ENCODE measurements at places on chromosomes 4 and X.

DNA sequence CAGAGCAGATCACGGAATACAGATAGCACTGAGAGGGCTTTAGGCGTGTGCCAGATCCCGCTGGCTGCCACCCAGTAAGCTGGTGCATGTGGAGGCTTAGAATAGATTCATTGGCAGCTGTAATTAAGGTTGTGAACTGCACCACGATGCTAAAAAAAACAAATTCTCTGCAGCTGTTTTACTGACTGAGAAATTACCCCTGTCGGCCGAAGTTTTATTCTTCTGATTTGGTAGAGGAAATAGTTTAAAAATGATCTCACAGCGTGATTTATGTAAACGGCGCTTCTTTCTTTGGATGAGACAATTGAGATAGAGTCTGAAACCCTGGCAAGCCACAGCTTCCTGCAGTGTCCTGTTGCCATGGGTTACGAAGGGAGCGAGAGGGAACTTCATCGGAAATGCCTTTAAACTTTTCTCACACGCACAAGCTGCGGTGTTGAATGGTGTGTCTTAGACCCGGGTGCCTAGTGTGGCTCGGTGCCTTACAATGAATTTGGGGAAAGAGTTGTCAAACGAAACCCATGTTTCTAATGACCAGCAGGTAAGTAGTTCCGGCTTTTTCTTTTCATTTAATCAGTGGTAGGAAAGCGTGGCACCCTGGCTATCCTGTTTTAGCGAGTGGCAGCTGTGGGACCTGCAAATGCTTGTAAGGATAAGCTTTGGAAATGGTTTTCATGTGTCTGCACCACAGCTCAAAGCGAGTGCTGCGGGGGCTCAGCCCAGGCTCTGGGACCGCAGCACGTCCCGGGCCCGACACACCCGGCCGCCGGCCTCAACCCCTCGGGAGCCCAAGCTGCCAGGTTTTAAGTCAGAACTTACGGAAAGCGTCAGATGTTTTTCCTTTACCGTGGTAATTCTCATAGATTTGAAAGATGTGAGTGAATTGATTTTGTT, 71.7 kb upstream of the HGFAC start:
- no peak for DNase-seq

DNA sequence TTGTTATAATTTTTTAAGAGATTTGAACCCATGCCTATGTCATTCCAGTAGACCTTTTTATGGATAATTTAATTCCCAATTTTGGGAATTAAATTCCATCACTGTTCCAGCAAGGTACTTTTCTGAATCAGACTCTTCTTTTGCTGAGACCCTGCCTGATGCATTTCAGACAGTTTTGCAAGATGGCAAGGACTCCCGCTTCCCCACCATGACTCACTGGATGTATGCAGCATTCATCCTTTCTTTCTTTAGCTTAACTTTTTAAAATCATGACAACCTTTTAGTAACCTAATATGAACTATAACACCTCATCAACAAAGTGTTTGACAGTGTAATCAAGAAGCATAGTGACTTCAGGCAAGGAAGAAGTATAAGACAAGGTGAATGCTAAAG, 178.1 kb upstream of the LEF1 start:
- DNase-seq, result no peak

DNA sequence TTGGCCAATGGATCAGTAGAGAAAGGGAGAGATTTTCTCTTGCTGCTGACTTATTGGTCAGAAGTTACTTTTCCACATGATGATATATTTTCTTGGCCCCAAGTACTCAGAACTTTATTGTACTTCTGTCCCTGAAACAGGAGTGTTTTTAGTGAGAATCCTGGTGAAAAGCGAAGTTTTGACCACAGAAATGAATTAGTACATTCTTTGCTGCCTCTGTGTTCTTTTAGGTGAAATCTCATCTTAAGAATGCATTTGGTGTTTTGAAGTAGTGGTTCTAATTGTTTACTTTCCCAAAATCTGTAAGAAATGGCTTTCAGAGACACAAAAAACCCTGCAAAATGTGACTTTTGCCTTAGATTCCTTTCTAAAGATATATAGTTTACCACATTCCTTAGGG, 240.4 kb downstream of the FRMPD4 start:
- DNase-seq, result no peak

- no peak for DNase-seq
These were observed 34.5 kb downstream of the HTT-AS start for GRCh38 chr4:3039706-3040366.

DNA sequence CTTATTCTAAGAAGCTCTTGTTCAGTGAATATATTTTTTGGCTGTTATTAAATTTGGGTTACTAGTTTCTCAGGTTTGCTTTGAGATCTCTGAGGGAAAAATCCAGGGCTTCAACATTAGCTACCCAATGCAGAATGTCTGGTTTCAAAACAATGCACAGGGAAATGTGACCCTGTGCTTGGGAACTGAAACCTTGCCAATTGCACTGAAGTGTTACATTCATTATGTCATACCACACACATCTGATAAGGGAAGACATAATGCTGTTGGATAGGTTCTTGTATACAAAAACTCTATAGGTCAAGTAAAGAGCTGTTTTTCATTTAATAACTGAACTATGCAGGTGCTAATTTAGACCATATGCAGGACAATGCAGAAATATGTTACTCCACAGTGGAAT, 345.3 kb upstream of the BMP3 start:
- no peak for DNase-seq

GRCh38 chr4:114082348-114082747, 102.9 kb upstream of the ARSJ start:
- no peak for DNase-seq

DNA sequence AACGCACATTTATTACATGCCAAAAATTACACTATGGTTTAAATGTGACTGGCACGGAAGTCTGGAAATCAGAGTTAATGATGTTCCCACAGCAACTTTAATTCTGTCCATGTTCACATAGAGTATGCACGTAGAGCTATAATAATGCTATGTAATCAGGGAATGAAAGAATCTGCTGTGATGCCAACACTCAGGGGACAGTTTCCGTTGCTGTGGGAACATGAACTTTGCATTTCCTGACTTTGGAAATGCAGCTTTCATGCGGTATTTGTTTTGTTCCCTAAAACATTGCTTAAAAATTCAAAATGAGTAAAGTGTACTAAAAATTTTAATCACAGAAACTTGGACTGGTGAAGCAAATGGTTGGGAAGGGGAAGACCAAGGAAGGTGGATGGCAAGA, 65.7 kb downstream of the MAGEA1 start:
- no peak for DNase-seq

DNA sequence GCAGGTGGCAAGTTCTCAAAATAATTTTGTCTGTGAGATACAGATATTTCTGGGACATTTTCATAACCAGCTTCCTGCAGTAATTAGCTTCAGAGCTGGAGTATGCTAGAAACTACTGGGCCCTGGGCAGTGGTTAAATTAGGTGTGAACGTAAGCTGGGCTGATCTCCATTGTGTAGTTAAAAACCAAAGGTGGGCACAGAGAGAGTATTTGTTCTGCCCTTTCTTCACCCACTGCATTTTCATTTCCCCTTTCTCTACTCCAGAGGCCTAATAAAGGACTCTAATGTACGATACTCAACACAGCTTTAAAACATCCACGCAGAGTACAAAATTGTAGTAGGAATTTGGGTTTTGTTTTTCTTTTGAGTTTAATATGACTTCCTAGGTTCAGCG, 252.7 kb downstream of the SPRY1 start:
- no peak for DNase-seq

DNA sequence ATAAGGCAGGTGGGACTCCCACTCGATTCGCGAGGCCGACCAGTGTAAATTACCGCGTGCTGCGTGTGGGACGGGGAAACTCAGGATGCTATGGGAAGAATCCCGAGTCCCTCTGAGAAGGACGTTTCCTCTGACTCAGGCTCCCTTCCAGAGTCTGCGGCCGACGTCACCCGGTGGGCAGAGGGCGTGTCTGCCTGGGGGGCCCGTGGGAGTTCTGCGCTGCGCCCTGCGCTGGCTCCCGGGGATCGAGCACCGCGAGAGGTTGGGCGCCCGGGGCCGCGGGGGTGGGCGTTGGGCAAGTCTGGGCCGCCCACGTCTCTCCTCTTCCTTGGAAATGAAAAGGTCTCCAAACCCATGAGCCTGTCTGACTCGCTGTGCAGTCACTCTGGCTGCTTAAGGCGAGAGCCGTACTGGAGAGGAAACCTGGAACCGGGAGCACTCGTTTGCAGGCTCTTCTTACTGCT, 568 bp downstream of the NIPAL1 start:
- no peak for DNase-seq

- no peak for DNase-seq
These were observed 62.1 kb upstream of the SCOC start for GRCh38 chr4:140311257-140311835.

DNA sequence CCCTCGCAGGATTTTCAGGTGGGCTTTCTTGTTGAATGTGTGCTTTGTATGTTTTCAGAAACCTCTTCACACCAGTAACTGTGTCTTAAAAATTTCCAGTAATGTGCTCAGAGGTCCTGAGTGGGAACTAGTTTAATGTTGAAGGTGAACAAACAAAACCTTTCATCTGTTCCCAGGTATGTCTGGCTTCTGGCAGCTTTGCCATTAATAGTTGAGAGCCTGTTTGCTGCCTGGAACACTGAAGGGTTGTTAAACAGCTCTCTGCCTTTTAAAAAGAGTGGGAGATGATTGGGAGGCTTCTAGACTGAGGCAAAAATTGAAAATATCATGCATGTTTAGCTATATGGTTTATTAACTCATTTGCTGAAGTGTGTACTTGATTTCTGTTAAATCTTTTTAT, 161.2 kb upstream of the AGTR2 start:
- DNase-seq, result no peak

- no peak for DNase-seq
These were observed 57.5 kb upstream of the SORCS2 start for GRCh38 chr4:7134737-7135388.

- DNase-seq, result no peak
These were observed 159.2 kb upstream of the FAM241A start for GRCh38 chr4:111986095-111986494.

DNA sequence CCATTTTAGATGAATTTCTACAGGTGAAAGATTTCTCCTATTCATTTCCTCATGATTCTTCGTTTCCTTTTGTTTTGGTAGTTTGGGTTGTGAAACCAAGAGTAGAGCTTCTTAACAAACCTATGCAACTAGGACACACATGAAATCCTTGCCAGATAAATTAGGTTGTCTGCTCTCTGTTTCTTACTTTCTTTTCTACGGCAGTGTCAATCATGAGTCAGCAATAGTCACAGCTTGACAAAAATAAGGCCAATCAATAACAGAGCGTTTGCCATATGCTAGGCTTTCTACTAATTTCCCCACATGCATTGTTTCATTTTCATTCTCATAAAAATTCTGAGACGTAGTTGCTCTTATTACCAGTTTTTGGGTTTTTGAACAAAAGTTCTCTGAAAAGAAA, 20.3 kb downstream of the CLRN2 start:
- DNase-seq, result no peak

DNA sequence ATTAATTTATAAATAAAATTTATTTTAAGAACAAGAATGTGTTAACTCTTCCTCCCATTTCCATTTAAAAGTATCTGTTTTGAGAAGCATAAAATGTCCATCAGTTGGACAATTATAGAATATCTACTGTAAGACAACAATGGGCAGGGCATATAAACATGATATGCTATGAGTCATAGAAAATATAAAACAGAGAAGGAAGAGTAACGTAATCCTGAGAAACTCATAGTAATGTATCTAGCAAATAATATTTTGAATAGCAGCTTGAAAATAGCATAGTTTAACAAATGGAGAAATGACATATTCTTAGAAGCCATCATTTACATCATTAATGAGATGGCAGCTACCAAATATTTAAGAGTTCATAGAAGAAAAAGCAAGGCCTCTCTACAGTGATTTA, 820.3 kb upstream of the PCDH10 start:
- DNase-seq, result no peak

DNA sequence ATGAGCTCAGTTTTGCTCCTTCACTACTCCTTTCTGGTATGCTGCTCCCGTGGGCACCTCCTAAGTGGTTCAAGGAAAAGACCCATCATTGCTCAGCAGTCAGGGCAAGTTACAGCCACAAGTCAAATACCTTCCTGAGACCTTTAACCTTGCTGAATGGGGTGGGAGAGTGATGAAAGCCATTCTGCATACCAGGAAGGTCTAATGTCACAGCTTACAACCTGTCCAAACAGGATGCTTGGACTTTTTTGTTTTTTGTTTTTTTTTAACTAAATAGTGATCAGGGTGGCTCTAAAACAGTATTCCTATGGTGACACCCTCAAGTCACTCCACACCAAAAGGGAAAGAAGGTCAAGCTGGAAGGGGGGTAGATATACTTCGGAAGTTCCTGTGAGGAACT, 93.1 kb downstream of the GPC3 start:
- no peak for DNase-seq

DNA sequence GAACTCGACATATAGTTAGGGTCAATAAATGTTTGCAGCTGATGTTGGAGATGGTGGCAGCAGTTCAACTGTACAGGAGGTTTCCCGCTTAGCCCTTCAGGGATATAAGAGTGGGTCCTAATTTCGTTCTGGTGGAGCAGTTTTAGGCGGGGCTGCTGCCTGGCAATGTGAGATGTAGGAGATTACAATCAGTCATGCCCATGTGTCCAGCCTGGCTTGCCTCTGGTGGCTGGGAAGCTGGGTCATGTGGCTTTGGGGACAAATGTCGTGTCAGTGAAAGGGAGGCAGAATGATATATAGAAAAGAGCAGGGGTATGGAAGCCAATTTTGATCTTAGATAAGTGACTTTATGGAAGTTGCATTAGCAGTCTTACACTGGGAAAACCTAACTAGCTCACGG, 129.4 kb downstream of the CLCN4 start:
- DNase-seq, result no peak

DNA sequence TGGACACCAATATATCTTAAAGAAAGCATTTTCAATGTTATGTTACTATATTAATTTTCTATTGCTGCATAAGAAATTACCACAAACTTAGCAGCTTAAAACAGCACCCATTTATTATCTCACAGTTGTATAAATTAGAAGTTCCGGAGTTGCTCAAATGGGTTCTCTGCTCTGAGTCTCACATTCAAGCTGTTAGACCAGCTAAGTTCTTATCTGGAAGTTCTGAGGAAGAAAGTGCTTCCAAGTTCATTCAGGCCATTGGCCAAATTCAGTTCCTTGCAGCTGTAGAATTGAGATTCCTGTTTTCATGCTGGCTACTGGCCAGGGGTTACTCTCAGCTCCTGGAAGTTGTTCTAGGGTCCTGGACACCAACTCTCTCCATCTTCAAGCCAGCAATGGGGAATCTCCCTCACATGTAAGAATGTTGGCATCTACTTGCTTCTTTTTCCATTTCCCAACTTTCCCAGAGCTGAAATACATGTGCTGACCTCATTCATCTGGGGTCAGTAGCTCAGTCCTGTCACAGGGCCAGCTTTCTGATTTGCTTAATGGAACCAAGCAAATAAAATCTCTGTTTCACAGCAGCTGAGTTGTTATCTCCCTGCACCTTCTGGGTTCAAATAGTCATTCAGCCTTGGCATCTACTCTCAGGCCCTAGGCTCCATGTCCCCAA, 99.6 kb upstream of the INTU start:
- DNase-seq, result no peak

DNA sequence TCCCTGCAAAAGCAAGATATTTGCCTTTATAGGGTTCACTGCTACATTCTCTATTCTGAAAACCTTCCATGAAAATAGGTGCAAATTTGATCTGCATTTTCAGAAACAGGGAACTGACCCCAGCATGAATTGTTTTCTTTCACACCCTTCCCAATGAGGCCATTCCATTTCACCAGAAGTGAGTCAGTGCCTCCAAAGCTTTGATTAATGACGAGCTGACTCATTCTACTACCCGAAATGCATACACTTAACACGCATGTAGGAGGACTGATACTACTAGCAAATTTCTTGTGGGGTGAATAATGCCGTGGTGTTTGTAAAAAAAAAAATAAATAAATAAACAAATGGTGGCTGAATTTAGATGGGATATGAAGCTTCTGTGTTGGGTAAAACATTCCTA, 146.9 kb upstream of the FGF13 start:
- DNase-seq, result no peak

Data from nucleus accumbens (tissue), 56 donors.